ENCODE measurements at places on chromosomes 7 and 10.

DNA sequence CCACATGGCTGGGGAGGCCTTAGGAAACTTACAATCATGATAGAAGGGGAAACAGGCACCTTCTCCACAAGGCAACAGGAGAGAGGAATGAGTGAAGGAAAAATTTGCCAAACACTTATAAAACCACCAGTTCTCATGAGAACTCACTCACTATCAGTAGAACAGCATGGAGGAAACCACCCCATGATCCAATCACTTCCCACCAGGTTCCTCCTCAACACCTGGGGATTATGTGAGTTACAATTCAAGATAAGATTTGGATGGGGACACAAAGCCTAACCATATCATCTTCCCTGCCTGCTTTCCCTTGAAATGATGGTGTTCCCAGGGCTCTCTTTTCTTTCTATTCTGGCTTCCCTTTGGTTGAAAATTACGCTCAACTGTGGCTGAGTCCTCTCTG lies 262.7 kb upstream of the HABP2 start:
- DNase-seq: no peak

- no peak for DNase-seq
Measured at GRCh38 chr7:29780346-29780745, 26.0 kb upstream of the WIPF3 start.

- no peak for DNase-seq
Measured at GRCh38 chr7:826230-826917, 5.9 kb upstream of the SUN1 start.

DNA sequence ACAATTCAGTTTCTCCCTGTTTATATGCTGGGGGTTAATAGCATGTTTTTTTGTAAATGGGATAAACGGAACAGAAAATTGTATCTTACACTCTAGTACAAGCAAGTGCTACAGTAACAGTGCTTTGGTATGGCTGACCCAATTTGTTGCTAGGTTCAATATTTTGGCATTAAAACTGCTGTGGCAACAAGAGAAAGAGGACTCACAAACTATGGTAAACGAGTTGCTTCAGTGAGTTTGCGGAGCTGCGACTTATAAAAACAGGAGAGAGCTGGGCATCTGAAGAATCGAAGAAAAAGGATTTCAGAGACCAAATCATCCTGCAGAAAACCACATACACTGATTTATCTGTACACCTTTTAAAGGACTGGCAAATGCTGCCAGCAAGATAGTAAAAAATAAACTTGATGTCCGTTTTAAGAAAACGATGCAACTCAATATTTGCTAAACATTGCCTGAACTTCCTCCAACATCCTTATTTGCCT lies 2.2 kb downstream of the GLUD1 start:
- DNase-seq: no peak

DNA sequence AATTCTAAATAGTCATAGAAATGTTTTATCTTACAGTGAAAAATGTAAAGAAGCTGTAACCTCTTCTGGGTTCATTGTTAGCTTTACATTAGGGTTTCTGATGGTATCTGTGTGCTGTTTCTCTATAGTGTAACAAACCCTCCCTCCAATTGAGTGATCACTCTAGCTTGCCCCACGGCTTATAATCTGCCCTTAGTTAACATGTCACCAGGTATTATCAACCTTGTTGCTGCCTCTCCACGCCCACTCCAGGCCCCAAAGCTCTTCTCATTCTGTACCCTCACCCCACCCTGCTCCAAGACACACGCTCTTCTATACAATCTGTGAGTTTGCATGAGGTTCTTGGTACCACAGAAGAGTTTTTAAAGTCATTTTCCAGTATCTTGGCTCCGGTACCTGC lies 139.4 kb downstream of the ARID5B start:
- no peak for DNase-seq

DNA sequence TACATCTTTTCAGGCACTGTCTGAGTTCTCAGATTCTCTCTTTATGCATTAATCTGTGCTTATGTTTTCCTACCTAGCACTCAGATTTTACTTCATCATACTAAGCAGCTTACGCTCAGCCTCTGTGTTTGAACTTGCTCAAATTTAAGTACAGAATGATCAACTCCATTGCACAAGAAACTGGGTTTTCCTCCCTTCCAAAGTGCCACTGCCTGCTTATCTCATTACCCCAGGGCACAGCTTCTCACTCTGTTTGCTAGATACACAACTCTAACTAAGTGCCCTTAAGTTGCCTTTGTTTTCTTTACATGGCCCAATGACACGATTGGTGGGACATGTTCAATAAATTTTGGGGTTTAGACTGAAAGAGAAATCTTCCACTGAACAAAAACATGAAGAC lies 267.7 kb downstream of the GFRA1 start:
- no peak for DNase-seq

DNA sequence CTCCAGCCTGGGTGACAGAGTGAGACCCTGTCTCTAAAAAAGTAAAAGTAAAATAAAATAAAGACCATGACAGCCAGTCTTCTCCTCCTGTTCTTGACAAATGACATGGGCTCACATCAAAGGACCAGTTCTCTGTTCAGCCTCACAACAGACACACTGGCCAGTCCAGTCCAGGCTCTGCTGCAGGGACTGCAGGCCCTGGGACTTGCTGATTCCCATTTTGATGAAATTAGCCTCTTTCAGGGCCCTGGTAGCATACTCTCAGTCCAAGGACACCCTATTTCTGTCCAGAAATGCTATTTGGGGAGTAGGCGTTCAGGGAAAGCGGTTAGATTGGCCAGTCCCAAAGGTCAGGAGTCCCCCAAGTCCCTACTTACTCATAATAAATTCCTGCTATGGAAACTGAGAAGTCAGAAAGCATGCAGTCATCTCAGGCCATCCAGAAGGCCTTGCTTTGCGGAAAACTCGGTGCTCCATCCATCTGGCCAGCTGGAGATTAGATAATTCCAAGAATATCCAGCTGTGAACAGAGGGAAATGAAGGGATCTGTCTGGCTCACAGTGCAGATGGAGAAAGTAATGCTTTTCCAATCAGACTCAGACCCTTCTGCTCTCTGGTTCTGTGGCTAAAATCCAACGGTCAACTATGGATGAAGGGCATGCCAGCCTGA lies 74.4 kb downstream of the RAB11FIP2 start:
- DNase-seq: no peak

DNA sequence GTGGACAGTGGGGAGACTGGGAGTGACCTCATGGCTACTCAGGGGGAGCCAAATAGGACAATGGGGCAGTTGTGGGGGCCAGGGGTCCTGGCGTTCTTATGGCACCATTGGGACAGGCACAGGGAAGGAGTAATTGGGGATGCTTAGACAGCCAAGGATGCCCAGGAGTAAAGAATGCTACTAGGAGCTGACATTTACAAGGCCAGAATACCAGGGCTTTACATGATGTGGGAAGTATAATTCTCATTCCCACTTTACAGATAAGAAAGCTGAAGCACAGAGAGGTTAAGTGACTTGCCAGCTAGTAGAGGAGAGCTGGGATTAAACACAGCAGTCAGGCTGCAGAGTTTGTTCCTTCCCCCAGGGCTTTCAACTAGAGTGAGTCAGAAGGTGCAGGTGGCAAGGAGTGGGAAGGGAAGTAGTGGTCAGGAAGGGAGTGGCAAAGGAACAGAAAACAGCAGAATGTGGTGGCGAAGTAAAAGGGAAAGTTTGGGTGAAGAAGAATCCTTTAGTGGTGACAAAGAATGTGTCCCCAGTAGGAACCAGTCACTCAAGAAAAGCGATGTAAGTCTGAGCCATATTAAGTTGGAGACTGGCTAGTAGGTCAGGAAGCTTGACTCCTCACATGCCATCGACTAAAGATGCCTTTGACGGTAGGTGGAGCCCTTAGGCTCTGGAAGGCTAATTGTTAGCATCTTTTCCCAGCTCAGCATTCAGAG lies 32.8 kb downstream of the CPVL start:
- DNase-seq: no peak

GRCh38 chr10:4270116-4270515 lies 485.1 kb upstream of the KLF6 start:
- no peak for DNase-seq

- no peak for DNase-seq
Measured at GRCh38 chr10:107450056-107450455, 285.6 kb upstream of the SORCS1 start.

- DNase-seq: peak; percentile 78
Measured at GRCh38 chr10:47047577-47048525, 136.6 kb downstream of the PTPN20 start.

GRCh38 chr10:127899766-127900387 lies 7.0 kb upstream of the PTPRE start:
- DNase-seq: no peak

- DNase-seq: no peak
Measured at GRCh38 chr10:23826421-23826820, 382.5 kb upstream of the KIAA1217 start.

DNA sequence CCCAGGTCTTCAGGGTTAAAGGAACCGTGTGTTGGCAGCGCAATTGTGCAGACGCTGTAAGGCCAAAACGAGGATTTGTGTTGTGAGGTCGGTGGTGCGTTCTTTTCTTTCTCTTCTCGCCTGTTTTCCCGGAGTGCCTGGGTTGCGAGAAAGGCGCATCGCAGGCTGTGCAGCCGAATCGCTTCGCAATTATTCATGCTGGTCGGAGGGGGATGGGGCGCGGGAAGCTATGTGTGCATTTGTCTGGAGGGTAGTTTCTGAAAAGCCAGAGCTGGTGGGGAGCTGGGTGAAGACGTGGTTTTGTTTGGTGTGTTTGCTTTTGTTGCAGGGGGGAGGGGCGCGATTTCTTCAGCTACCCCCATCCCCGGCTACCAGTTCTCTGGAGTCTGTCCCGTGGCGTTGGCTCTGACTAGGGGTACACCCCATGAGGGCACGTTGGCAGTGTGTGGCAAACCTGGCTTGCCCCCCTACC lies 2.1 kb downstream of the MXI1 start:
- DNase-seq: peak; percentile 49

- peak; percentile 32 for DNase-seq
Measured at GRCh38 chr10:22321924-22322640, 1.2 kb downstream of the BMI1 start.

DNA sequence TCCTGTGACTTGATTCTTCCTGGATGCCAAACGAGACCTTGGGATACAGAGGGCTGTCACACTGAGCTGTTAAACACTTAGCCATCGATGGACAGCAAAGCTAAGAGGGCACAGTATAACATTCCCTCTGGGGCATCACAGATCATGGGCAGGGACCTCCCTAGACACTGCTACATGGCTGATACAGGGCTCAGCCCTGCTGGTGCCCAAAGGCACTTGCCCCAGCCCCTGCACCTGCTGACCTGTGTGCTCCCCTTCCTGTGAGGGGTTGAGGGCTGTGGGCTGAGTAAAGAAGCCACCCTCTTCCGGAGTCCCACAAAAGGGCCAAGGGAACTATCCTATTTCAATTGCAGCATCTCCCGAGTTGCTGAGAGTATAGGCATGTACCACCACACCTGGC lies 337.9 kb downstream of the EXOC4 start:
- DNase-seq: no peak

GRCh38 chr10:35308809-35309208 lies 27.5 kb upstream of the CCNY start:
- no peak for DNase-seq

GRCh38 chr10:69663369-69663947 lies 33.4 kb downstream of the FAM241B start:
- no peak for DNase-seq

GRCh38 chr7:39547336-39547735 lies 18.9 kb upstream of the YAE1 start:
- DNase-seq: no peak

- DNase-seq: peak; percentile 82
Measured at GRCh38 chr7:131124001-131124629, 203.6 kb upstream of the MKLN1 start.

DNA sequence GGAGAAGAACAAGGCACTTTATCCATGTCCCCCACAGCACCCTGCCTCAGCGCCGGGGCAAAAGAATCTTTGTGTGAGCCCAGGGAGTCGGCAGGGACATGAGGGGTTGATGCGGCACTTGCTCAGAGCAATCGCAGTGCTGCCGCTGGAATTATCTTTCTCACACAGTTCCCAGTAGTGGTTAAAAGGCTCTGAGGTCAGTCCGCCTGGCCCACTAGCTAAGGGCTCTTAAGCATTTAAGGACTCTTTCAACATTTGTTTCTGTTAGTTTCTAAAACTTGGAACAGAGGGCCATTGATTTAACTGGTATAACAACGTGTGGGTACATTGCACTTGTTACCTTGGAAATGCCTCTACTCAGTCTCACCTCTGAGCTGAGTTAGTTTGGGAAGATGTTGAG lies 208.0 kb upstream of the C7orf33 start:
- no peak for DNase-seq

- DNase-seq: no peak
Measured at GRCh38 chr7:37206192-37206591, 242.5 kb downstream of the ELMO1 start.

GRCh38 chr7:30900053-30900452 lies 11.6 kb upstream of the AQP1 start:
- no peak for DNase-seq

GRCh38 chr10:19077276-19077675 lies 28.7 kb downstream of the MALRD1 start:
- DNase-seq: no peak

DNA sequence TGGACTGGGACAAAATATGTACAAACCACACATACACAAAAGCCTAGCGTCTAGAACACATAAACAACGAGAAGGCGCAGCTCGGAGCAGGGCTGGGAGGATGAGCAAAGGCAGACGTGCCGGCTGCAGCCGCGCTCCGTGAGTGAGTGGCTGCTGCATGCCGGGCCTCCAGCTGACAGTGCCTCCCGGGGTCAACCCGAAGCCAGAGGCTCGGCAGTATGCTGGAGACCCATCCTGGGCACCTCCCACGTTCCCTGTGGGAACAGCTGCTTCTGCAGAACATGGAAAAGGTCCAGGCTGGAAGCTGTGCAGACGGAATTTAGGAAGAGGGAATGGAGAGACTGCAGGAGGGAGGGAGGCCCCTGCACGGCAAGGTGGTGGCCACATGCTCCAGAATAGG lies 3.6 kb upstream of the GPR146 start:
- no peak for DNase-seq

DNA sequence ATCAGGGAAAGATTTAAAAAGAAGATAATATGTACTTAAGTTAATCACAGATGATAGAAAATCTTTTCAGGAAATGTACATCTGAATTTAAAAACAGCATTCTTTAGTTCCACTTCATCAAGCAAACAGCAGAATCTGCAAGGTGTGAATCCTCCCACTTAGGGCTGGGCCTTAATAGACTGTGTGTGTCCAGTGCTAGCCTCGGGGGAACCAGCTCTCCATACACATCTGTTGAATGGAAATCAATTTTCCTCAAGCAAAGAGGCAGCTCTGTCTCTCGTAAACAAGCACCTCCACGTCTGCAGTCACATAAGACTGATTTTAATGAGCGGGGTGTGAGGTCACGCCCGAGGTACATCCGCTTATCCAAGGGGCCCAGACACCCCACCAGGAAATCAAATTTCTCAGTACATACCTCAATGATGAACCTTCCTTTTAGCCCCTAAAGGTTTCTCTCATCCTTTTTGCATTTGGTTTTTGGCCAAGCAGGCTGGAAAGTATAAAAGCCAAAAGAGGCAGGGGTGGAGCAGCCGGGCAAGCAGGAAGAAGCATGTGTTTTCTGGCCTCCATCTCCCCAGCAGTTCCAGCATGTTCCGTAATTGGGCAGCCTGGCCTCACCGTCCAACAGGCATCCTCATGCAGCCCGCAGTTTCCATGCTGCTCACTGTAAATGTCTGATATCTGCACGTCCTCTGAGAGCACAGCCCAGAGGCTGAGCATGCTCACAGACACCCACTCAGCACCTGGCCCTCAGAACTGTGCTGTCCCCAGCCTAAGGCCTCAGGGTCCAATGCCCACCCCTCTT lies 131.3 kb downstream of the GLI3 start:
- DNase-seq: no peak

Measured in GM10248 (cell line).